Activated naive CD8-positive, alpha-beta T cell treated with anti-CD3 and anti-CD28 coated beads, Interleukin-2, amount 50 U/mL, for 24 hours (primary cell): ENCODE measurements at places on chromosomes 6 and 20.

DNA sequence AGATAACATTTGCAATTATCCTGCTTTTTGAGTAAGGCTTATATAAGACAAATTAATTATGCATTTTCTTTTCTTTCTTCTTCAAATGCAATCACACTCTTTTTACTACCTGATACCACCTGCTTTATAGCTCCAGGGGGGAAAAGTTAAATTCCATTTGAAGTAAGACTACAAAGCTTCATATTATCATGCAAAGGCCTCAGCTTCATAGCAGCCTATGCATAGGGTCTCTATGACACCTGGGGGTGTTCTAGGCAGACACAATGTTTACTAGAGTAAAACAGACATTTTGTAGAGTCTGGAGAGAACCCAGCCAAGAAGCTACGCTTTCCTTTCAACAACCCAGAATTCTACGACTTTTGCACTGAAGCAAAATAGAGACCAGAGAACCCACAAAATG is 148.0 kb downstream of the MCHR2 start:
- no peak for DNase-seq
- H3K4me3 ChIP-seq: no peak overlapping the region
- no peaks in the 10 kb centered on the region for H3K4me1 ChIP-seq

DNA sequence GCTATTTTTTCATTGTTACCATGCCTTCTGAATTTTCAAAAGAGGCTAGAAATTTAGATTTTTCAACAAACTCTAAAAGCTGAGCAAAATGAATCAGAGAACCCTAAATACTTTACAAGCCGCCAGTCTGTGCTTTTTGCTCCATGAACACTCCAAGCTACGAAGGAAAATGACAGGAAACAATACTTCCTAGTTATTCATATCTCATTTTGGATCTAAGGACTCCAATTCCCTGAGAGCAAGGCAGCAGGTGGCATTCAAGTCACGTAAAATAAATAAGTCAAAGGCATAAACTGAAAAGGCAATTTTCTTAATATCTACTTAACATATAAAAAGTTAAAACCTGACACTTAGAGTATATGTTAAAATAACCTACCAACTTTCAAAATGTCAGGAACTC is 50.6 kb downstream of the PDSS2 start:
- H3K27me3 ChIP-seq: no peaks in the 10 kb centered on the region
- no peak for DNase-seq
- peaks cover 30% of the 10 kb centered on the region for H3K36me3 ChIP-seq
- no peaks in the 10 kb centered on the region for H3K4me1 ChIP-seq

- no peaks in the 10 kb centered on the region for H3K4me1 ChIP-seq
- no peak overlapping the region for H3K4me3 ChIP-seq
- no peak for DNase-seq
- H3K36me3 ChIP-seq: peaks cover 58% of the 10 kb centered on the region
Measured at GRCh38 chr6:154815938-154816820, 83.0 kb downstream of the SCAF8 start.

DNA sequence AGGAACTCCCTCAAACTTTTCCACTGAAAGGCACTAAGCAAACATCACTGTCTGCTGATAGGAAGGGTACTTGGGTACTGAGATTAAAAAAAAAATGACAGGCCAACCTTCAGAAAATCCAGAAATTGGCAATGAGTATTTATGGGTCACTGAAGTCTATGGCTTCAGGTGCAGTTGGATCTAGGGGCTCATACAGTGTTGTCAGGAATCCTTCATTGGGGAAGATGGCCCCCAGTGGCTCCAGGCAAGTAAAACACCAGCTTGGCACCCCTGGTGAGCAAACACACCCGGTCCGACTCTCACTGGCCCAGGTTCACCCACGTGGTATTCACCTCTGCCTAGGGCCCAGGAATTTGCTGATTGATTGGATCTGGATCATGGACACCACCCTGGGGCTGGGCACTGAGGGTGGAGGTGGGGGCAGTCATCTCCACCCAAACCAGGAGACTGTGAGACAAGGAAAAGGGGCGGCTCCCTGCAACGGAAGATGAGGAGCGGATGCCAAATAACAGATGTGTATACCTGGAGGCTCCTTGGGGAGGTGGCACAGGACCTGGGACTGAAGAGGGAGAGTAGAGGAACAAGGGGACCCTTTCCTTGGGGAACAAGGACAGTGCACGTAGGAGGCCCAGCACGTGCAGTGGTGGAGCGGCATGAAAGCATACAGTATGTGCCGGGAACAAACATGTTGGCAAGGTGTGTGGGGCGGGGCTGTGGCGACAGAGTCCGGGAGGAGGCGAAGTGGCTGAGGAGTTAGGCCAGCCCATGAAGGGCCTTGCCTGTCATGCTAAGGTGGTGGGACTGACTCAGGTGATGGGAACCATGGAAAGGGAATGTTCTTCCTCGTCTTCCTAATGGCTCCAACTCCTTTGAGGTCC is 4.7 kb downstream of the SLC2A10 start:
- no peak overlapping the region for H3K4me3 ChIP-seq
- no peak overlapping the region for H3K27ac ChIP-seq
- no peaks in the 10 kb centered on the region for H3K36me3 ChIP-seq
- peaks cover 35% of the 10 kb centered on the region for H3K27me3 ChIP-seq
- DNase-seq: no peak

DNA sequence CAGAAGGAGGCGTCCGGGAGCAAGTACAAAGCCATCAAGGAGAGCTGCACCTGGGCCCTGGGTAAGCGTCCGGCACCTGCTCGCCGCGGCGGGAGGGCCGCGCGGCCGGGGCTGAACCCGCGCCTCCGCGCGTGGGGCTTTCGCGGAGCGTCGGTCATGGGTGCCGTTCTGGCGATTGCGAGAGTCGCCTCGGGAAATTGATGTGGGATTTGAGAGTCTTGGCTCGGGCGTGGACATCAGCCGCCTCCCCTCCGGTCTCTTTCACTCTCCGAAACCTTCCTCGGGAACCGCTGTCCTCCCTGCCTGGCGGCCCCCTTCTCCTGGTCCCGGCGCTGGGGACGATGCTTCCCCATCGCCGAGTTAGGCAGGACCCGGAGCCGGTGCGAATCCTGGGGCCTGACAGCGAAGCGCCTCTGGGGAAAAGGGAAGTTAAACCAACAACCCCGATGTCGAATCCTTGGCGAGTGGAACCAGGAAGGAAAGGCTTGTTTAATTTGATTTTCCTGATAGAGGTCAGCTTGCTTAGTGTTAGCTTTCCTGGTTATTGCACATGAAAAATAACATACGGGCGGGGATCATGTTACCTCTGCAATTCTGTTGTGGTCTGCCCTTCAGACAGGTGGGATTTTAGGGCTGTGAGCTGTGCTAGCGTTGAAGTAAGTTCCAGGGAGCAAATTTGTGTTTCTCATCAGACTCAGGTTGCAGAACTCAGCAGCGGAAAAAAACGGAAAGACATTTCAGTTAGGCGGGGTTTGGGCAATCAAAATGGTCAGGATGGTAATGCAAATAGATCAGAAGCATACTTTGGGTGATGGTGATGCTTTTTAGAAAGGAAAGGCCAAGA is 594 bp downstream of the ARFGEF3 start:
- H3K27ac ChIP-seq: no peak overlapping the region
- H3K4me3 ChIP-seq: peak overlapping the region; percentile 70
- H3K4me1 ChIP-seq: peaks cover 15% of the 10 kb centered on the region

GRCh38 chr6:139099984-139100383 is 34.9 kb upstream of the HECA start:
- no peaks in the 10 kb centered on the region for H3K27me3 ChIP-seq
- no peak for DNase-seq
- no peaks in the 10 kb centered on the region for H3K36me3 ChIP-seq
- no peak overlapping the region for H3K27ac ChIP-seq

DNA sequence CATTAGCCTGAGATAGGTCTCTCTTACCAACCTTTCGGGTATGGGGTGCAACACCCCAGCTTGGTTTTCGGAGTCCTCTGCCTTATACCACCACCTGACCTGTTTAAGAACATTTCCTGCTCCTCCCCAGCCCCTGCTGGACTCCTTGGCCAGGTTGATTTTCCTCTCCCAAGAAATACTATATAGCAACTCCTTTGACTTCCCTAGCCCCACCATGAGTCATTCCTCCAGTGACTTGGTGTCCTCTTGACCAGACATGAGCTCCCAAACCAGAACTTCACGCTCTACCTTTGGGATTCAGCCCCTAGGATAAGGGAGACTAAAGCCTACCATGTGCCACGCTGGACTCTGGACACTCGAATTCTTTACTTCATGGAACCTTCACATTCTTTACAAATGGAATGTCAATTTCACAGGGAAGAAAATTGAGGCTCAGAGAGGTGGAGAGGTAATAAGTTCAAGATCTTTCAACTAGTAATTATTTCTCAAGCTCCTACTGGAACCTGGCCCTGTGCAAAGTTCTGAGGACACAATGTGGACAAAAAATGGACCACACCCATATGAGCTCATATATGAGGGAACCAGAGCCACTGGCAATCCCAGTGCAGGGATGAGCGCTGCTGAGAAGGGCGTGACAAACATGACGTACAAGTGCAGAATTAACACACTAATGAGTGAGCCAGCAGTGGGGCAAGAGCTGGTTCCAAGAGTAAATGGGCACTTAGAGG is 48.2 kb downstream of the SIRPA start:
- H3K4me3 ChIP-seq: no peak overlapping the region
- DNase-seq: no peak
- H3K27me3 ChIP-seq: peaks cover 34% of the 10 kb centered on the region
- H3K4me1 ChIP-seq: peaks cover 3% of the 10 kb centered on the region

DNA sequence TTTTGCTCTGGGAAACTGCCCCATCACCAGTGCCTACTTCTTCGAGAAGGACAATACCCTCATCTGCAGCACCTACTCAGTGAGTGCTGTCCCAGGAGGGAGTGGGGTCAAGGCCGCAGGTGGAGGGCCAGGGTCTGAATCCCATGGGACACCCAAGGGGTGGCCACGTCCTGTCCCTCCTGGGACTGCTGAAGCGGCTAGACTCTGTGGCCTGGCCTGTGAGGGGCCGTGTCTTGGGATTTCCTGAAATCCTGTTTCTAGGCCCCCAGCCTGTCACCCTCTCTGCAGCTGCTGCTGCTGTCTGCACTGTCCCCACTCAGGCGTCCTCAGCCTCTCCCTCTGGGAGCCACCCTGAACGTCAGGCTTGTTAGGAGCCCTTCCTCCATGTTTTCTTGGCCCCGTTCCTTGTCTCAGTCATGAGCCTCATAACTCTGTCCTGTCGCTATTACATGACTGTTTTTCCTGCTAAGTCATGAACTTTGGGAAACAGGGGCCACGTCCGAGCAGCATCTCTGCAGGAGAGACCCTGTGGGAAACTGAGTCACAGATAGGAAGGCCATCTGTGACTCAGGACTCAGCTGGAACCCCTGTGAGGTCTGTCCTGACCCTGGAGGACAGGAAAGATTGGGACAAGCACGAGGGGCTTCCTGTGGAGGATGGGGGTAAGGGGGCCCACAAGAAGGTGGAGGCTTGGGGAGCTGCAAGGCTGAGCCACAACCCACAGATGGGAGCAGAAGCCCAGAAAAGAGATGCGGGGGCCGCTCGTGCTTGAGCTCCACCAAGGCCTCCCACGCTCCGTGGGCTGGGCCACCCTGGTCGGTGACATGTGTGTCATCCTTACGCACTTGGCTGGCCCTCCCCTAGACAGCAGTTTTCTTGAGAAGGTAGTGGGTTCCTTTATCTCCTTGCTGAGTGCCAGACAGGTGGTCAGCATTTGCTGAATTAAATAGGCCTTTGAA is 49.9 kb downstream of the EFCAB8 start:
- H3K4me3 ChIP-seq: no peak overlapping the region
- no peak for DNase-seq
- no peaks in the 10 kb centered on the region for H3K36me3 ChIP-seq
- H3K27ac ChIP-seq: no peak overlapping the region
- no peaks in the 10 kb centered on the region for H3K27me3 ChIP-seq

DNA sequence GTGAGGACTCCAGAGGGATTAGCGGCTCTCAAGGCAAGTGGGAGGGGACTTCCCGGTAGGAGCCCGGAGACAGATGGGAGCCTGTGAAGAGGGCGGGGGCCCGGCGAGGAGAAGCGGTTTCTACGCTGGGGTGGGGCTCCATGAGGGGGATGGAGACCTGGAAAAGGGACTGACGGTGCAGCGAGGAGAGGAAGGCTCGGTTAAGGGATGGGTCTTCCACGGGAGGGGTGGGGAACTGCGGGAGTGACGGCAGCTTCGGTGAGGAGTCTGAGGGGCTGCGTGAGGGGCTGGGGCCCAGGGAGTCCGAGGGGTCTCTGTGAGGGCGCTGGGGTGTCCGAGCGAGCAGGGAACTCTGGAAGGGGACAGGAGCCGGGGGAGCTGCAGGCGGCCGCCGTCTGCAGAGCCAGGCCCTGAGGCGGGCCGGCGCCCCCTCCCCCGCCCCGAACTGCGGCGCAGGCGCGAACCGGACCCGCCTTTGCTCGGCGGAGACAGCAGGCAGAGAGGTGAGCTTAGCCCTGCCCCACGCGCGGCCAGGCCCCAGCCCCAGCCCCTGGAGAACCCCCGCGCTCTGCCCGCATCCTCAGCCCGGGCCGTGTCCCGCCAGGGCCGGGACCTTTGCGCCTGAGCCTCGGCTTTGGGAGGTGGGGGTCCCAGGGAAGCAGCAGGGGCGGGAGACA is at the start of gene NRSN2:
Gene NRSN2 (plus strand): TSS at position 472 of the 677 bp plus-strand sequence. CDS start 2,533 bp downstream, outside the sequence.
- H3K4me1 ChIP-seq: peaks cover 14% of the 10 kb centered on the region
- H3K36me3 ChIP-seq: peaks cover 12% of the 10 kb centered on the region
- peak within 1 kb of the TSS; percentile 86 for H3K4me3 ChIP-seq
- DNase-seq: peak; percentile 50

GRCh38 chr20:55135923-55136322 is 660.5 kb downstream of the DOK5 start:
- DNase-seq: no peak
- no peaks in the 10 kb centered on the region for H3K36me3 ChIP-seq
- H3K27ac ChIP-seq: no peak overlapping the region
- H3K4me3 ChIP-seq: no peak overlapping the region
- H3K4me1 ChIP-seq: no peaks in the 10 kb centered on the region

DNA sequence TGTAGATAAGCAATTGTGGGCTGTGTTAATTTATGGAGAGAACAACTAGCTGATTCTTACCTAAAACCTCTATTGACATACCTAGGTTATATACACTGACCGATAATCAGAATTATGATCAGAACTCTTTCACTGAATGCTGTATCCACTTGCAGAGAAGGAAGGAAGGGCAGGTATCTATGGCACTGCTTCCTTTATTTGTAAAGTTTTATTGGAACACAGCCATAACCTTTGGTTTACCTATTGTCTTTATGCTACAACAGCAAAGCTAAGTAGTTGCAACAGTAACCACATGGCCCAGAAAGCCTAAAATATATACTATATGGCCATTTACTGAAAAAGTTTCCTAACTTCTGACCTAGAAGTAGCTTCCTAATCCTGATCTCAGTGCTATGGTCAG is 358.9 kb upstream of the ARID1B start:
- no peak overlapping the region for H3K27ac ChIP-seq
- peaks cover 2% of the 10 kb centered on the region for H3K36me3 ChIP-seq
- no peak for DNase-seq
- peaks cover 12% of the 10 kb centered on the region for H3K4me1 ChIP-seq

DNA sequence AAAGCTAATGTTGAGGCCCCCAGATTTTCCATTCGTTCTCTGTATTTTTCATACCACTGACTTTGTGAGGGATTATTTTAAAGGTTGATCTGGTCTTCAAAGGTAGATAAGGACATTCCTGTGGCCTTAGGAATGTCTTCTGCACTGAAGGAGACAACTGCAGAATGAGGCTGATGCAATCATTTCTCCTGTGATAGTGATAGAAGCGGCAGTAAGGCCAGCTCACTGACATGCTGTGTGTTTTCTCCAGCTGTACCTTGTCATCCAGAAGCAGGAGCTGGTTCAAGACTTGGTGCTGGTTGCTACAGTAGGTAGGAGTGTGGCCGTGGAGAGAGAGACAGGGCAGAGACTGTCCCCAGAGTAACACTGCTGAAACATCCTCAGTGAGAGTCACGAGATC is 53.8 kb downstream of the DCBLD1 start:
- no peaks in the 10 kb centered on the region for H3K4me1 ChIP-seq
- DNase-seq: no peak
- no peak overlapping the region for H3K4me3 ChIP-seq
- H3K36me3 ChIP-seq: peaks cover 5% of the 10 kb centered on the region
- H3K27ac ChIP-seq: no peak overlapping the region
